ENCODE measurements at places on chromosomes 12 and 14.
A peak's percentile ranks its signal among the peaks of the same experiment; 100 is the strongest.

DNA sequence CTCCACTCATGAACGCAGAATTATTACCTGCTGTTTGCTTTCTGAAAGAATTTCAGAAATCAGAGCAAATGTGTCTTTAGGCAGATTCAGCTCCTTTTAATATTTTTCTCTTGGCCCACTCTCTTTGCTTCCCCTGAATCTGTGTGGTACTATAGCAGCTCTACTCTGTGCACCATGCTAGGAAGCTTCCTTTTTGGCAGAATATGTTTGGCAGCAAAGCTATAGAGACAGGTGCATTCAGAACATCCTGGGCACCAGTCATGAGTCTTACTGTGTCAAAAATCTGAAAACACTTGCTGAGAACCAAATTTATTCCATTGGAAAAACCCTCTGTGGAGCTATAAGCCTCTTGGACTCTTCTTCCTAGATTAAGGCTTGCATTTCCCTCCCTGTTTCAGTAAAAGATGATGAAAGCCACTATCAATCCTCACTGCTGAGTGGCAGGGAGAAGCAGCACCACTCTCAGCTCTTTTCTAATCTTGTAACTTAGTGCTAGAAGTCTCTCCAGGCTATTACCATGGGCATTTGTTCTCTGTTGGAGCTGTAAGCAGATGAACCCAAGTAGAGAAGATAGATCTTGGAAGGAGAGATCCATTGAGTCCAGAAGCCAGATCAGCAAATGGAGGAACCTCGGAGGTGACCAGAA, 18.2 kb downstream of the CIPC start:
- no peak for DNase-seq

DNA sequence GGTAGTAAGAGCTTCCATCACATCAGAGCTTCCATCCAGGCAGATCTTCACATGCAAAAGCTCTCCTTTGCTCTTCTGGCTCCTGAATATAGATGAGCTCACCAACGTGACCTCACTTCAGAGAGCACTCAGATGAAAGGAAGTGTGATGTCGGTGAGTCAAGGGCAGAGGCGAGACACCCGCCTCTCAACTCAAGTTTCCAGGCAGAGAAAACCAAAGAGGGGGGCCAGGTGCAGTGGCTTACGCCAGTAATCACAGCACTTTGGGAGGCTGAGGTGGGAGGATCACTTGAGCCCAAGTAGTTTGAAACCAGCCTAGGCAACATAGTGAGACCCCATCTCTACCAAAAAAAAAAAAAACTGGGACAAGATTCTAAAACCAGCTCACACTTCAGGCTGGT, 126.9 kb downstream of the DUSP6 start:
- DNase-seq, result peak; percentile 88

DNA sequence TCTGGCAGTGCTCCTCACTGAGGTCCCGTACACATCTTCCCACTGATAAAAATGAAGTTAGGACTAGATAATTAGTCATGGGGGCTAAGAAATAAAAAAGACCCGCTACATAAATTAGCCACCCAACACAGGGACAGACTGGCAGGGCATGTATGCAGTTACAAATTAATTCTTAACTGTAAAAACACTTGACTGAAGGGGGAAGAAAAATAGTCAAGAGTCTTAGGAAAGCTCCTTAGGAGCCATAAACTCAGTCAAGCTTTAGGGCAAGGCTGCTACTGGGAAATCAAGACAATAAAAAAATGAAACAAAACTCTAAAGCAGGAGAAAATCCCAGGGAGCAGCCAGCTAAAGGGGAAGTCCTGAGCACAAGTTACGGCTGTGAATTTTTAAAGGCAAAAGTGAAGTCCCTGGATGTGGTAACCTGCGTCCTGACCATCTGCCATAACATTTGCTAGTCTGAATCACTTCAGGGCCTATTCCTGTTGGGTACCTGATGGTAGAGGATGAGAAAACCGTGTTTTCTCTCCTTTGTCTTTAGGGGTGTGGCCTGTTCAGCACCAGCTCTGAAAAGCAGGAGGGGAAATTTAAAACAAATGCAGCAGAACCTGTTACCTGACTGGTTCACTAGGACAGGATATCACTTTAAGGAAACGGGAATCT, 7.5 kb upstream of the NPFF start:
- no peak for DNase-seq

GRCh38 chr12:26846416-26846815, 13.4 kb upstream of the ITPR2 start:
- no peak for DNase-seq

DNA sequence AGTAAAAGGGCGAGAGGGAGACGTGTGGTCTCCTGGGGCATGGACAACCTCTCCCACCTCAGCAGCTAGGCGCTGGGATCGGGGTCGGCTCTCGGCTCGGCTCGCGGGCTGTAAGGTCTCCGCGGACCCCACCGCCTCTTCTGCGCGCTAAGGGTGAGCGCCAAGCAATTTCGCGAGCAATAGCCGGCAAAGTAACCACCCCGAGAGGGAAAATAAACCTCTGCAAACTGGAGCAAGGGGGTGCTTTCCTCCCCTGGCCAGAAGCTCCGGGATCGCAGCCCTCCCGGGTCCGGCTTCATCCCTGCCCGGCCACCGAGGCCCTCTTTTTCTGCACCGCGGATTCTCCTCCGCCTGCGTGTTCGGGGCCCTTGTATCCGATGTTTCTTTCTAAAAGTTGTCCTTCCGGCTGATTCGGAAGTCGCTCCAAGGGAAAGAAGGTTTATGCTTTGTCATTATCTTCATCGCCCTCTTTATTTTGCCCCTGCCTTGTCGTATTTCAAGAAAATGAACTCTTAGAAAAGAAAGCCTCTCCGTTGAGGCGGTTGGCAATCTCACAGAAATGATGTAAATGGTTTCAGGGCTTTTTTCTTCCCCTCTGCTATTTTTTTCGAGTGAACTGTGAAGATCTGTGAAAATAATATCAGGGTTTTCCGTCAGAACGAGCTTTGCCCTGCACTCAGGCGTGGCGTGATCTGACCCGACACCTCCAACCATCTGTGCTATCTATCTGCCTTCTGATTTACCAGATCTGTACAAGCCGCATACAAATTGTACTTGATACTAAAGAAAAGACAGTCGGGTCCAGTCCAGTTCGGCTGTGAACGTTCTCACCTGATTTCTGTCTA, 1.7 kb upstream of the SIX6 start:
- DNase-seq, result no peak

DNA sequence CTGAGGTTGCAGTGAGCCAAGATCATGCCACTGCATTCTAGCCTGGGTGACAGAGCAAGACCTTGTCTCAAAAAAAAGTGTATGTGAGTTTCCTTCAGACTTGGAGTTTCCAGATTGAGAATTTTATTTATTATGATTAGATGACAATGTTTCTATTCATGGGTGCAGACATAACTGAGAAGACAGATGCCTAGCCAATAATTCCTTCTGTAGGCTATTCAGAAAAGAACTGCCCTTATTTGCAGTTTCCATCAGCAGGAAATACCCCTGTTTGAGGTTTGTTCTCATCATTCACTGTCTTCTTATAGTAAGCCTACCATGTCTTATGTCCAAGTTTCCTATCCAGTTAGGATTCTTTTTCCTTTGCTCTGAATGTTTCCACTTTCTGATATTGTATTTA, 269.0 kb downstream of the KTN1 start:
- DNase-seq, result no peak

- peak; percentile 61 for DNase-seq
Observed at GRCh38 chr12:80598004-80598606, 109.3 kb upstream of the MYF6 start.

DNA sequence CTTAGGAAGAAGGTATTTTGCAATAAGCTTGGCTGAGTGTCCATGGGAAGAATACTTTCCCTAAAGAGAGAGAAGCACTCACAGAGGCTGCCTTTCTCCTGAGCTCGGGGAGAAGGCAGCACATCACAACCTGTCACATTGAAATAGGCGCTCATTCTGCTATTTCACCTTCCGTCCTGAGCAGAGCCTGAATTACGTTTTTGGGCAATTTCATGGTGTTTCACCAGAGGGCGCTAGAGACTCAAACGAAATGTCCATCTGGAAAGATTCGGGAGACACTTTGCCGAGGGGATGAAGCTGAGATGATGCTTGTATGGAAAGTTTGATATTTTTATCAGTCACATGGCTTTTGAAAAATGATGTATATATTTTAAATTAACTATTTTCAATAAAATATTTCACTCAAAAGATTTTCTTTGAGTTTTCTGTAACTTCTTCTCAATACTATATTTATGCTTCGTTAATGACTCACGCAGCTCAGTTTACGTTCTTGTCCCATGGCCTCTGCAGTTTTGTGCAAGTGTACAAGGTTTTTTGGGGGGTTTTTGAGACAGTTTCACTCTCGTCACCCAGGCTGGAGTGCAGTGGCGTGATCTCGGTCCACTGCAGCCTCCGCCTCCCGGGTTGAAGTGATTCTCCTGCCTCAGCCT, 17.4 kb upstream of the B4GALNT3 start:
- peak; percentile 52 for DNase-seq

- DNase-seq, result peak; percentile 90
Observed at GRCh38 chr14:72608391-72609204, 285.3 kb downstream of the DPF3 start.

- no peak for DNase-seq
Observed at GRCh38 chr14:84029246-84029645, 1500.7 kb upstream of the FLRT2 start.

- DNase-seq, result no peak
Observed at GRCh38 chr14:60859525-60859924, 121.4 kb downstream of the TRMT5 start.

- DNase-seq, result no peak
Observed at GRCh38 chr12:124814741-124815613, 48.7 kb downstream of the SCARB1 start.

DNA sequence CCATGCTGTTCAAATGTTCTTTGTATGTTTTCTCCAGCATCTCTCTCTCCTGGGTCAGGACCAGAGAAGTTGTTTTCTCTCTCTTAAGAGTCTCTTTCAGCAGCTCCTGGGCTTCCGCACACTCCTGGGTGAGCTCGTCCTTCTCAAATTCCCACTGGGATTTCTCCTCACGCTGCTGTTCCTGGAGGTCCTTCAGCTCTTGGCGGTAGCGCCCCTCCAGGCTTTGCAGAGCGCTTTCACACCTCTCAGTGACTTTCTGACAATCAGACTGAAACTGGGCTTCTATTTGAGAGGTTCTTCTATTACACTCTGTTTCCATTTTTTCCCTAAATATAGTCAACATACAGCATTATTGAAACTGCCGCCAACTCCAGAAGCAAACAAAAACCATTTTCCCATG, 72.7 kb downstream of the NIN start:
- no peak for DNase-seq

DNA sequence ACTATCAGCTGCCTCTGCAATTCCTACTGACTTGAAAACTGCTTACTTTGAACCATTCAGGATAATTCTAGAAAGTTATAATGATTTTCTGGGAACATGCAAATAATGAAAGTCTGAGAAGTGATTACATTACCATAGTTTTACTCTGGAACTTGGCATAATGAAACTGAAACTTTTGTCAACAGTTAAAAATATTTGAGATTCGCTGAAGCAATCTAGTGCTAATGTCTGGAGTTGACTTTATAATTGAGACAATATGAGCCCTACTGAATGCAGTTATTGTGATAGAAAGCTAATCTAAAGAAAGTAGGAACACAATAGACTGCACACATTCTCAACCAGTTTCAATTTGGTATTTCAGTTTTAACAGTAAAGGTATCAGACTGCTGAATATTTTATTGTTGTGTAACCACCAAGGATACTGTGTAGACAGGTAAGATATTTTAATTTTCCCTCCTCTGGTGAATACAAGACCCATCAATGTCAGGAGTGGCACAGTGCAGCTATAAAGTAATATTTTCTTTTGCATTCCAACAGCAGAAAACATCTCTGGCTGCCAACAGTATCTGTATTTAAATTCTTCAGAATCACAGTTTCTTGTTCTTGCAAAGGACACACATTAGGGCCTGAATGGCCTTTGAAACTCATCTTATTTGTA, 483.5 kb downstream of the ATP23 start:
- DNase-seq, result no peak

- DNase-seq, result no peak
Observed at GRCh38 chr12:130981074-130981742, 27.5 kb downstream of the ADGRD1 start.

DNA sequence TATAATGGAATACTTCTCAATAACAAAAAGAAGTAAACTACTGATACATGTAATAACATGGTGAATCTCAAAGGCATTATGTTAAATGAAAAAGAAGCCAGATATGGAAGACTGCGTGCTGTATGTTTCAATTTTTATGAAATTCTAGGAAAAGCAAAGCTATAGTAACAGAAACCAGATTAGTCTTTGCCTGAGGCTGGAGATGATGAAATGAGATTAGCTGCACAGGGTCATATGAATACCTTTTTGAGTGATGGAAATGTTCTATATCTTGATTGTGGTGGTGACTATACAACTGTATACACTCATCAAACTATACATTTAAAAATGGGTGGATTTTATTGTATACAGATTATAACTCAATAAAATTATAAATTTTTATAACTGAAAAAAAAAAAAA, 113.5 kb downstream of the TMEM30B start:
- DNase-seq, result no peak

- DNase-seq, result peak; percentile 79
Observed at GRCh38 chr14:36652542-36653201, 9.0 kb upstream of the PAX9 start.

DNA sequence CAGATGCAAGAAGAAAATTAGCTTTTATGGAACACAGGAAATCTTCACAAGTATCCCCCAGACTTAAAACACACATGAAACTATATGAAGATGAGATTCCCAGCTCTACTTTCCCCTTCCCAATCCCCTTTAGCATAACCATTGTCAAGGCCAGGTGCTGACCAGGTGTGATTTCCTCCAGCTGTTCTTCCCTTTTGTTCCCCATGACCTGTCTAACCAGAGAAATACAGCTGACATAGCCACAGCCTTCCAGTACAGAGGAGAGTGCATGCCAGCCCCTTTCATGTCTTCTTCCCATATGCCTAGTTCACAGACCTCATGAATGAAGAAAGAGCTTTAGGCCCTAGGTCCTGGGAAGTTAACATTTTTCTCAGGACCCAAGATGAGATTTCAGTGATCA, 43.5 kb upstream of the FKBP4 start:
- DNase-seq, result no peak

DNA sequence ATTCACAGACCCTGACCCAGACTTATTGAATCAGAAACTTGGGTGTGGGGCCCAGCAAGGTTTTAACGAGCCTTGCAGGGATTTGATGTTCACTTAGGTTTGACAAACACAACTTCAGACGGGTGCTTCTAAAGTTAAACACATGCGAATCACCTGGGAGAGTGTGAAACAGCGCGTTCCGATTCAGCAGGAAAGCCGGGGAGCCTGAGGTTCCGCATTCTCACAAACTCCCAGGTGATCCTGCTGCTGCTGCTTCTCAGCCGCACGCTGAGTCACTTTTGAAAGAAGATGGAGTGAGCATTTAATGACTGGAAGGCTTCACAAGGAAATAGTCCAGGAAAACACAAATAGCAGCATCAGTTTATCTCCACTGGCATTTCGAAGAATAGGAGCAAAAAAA, 44.2 kb upstream of the DDX11 start:
- DNase-seq, result no peak

Measured in Daoy (cell line).